ENCODE measurements at places on chromosomes 1 and 21.

GRCh38 chr1:219185486-219186117, 11.9 kb downstream of the LYPLAL1 start:
- DNase-seq = no peak

DNA sequence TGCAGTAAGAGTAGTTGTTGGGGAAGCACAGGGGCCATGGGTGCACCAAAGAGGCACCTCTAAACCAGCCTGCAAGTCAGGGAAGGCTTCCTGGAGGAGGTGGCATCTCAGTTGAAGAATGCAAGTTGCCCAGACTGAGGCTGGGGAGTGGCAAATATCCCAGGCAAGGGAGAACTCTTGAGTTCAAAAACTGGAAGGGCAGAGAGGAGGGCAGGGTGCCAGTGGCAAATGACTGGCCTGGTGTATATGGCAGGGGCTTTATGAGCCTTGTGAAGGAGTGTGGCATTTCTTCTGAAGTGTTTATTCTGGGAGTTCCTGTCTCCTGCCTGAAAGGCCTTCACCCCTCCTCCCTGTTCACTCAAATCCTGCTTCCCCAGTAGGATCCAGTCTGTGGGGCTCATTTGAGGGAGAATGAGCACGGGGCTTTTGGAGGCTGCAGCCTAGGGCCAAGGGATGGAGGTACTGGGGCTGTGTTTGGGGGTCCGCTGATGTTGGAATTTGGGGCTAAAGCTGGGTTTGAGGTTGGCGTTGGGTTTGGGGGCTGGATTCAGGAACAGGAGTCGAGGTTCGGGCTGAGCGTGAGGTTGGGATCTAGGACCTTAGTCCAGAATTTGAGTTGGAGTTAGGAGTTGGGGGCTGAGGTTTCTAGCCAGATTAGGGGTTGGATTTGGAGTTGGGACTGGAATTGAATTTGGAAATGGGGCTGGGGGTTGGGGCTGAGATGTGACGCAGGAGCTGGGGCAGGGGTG, at the start of gene TMEM125:
Gene TMEM125 (plus strand): TSS at position 357 of the 749 bp plus-strand sequence. CDS start 2,740 bp downstream, outside the sequence.
- DNase-seq = no peak

DNA sequence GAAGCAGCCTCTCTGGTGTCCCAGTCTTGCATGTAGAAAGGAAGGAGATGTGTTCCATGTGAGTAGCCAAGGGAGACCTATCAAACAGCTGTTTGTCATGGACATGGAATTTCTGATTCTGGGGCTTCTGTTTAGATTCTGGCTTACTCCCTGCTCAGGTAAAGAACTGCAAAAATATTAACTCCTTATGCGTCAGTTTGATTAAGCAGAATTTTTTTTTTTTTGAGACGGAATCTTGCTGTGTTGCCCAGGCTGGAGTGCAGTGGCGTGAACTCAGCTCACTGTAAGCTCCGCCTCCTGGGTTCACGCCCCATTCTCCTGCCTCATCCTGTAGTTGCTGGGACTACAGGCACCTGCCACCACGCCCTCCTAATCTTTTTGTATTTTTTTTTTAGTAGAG, 6.8 kb downstream of the ARV1 start:
- DNase-seq = no peak

- DNase-seq = no peak
Observed at GRCh38 chr1:179921472-179921871, 33.1 kb upstream of the CEP350 start.

- no peak for DNase-seq
Observed at GRCh38 chr1:76782809-76783208, 84.5 kb upstream of the ST6GALNAC5 start.

GRCh38 chr1:175885326-175885725, 141.9 kb upstream of the TNR start:
- peak; percentile 7 for DNase-seq

- no peak for DNase-seq
Observed at GRCh38 chr1:32357614-32358013, 4.7 kb downstream of the FAM229A start.

- DNase-seq = no peak
Observed at GRCh38 chr1:11707621-11708276, 16.2 kb downstream of the DRAXIN start.

DNA sequence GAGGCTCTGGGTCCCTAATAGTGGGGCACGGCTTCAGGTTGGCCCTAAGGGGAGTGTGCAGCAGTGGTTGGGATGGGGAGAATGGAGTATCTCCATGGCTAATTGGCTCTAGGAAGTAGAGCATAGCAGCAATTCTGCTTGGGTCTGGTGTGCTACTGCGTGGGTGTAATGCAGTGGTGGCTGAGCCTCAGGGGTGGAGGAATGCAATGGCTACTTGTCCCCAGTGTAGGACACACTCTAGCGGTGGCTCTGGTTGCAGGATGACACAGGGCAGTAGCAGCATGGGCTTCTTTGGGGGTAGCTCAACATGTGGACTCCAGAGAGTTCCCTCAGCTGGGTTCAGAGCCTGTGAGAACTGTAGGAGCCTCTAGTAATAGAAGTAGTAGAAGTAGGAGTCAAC, 91.2 kb upstream of the FAM78B start:
- no peak for DNase-seq

- no peak for DNase-seq
Observed at GRCh38 chr1:19115082-19115808, 94.8 kb downstream of the UBR4 start.

DNA sequence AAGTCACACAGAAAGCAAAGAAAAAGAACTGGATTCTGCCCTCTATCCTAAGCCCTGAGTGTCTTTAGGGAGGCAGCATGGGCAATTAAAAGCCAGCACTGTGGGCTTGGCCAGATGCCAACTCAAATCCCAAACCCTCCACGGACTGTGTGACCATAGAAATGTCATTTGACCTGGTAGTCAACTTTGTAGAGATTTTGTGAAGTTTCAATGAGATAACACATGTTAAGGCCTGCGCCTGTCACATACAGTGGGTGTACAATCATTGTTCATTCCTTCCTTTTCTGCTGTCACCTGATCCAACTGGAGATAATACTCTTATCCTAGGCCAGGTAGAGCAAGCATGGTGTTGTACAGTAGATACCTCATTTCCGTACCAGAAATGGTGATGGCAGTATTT, 54.2 kb downstream of the TMEM53 start:
- DNase-seq = no peak

DNA sequence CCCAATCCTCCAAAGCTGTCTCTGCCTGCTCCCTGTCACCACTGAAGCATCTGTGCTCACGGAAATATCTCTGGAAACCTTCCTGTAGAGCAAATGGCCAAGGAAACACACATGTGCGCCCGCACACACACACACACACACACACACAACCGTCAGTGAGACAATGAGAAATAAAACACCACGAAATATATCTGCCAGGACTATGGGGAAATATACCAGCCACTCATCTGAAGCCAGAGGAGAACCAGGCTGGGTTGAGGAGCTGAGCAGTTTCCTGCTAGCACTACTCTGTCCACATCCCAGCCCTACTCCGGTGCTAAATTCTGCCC, 25.1 kb upstream of the PLXNA2 start:
- DNase-seq = no peak

- no peak for DNase-seq
Observed at GRCh38 chr1:183769956-183770815, 34.7 kb upstream of the RGL1 start.

DNA sequence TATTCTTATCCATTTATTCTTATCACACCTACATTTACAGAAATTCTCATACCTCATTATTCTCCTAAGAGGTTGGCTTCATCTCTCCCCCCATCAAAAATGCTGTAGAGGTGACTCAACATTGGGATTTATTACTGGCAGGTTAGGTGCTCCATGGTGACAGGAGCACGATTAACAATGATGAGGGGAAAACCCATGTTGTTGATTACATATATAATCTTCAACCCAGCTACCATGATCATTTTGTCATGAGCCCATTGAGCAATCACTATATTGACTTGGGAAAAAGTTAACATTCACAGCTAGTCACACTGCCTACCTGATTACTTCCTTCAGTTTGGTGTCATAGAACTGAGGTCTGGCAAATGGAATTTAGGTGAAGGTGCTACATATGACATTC, 712.1 kb upstream of the CHRM3 start:
- no peak for DNase-seq

GRCh38 chr21:38039841-38040240, 123.6 kb upstream of the KCNJ6 start:
- DNase-seq = no peak

GRCh38 chr1:171814692-171815091, 26.6 kb upstream of the DNM3 start:
- DNase-seq = no peak

GRCh38 chr1:172755099-172755498, 96.2 kb downstream of the FASLG start:
- no peak for DNase-seq

- no peak for DNase-seq
Observed at GRCh38 chr1:7279769-7280168, 491.3 kb upstream of the VAMP3 start.

DNA sequence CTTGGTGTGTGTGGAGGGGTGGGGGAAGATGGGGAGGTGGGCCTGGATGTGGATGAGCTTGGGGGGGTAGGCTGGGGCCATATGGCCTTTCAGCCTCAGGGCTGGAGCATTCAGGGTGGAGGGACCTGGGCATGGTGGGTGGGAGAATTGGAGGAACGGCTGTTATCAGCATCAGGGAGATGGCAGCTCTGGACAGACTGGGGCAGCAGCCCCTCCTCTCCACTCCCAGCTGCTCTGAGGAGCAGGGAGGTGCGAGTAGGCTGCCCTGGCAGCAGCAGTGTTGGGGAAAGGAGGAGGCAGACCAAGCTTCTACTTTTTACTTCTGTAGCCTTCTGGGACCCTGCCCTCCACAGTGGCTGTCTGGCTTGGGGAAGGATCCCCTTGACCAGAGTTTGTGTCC, 10.2 kb downstream of the PPFIA4 start:
- no peak for DNase-seq

DNA sequence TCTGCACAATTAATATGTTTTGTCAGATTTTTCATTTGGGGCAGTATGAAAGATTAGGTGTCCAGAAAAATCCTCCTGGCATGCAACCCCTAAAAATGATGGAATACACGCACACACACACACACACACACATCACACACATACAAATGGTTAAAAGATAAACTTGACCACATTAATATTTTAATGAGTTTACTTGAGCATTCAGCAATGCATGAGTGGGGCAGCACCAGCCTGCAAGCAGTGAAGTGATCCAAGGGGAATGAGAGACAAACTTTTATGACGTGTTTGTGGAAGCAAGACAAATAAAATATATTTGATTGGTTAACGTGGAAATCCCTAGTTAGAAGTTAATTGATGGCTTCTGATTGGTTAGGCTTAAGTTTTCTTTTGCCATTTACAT, 29.1 kb upstream of the SOAT1 start:
- DNase-seq = no peak

- no peak for DNase-seq
Observed at GRCh38 chr1:26084091-26084561, 16.7 kb upstream of the TRIM63 start.

DNA sequence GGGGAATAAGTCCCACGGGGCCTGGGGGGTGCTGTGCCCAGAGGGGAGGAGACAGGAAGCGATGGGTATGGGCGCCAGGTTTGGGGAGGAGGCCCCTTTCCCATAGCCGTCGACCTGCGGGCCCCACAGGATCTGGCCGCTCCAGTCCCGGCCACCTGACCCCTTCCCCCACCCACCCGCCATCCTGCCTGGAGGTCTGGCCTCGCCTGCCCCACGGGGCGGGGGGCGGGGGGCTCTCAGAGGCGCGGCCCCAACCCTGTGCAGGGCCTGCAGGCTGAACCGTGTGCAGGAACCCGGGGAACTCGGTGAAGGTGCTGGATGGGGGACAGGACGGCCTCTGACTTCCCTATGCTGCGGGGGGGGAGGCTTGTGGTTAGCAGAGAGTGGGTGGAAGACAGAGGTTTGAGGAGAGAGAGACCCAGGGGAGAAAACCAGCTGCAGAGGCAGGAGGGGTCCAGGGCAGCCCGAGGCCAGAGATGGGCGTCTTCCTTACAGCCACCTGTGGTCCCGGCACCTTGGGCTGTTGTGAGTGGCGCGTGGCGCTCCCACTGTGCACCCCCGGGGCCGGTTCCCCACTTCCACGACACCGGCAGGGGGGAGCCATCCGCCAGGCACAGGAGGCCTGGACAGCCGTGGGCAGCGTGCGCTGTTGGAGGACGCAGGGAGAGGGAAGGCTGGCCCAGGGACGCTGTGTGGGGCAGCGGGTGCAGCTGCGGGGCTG, 2.5 kb upstream of the TNFRSF18 start:
- no peak for DNase-seq

DNA sequence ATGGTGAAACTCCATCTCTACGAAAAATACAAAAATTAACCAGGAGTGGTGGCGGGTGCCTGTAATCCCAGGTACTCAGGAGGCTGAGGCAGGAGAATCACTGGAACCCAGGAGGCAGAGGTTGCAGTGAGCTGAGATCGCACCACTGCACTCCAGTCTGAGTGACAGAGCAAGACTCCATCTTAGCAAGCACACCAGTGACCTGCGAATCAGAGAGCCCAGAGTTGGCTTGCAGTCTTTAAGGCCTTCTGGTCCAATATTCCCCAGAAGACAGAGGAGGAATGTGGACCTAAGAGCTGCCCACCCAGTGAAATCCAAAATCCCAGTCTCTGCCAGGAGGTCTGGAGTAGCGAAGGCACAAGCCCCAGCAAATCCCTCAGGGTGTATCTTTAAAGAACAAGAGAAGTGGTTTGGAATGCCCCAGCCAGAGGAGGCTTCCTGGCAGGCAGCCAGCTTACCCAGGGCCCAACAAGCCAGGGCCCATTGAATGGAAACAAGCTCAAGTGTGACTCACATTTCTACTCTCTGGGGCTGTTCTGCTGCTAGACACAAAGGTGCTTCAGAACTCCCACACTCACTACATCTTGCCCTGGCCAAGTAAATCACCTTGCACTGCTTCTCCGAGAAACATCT, 23.9 kb downstream of the GPR161 start:
- DNase-seq = peak; percentile 52

- no peak for DNase-seq
Observed at GRCh38 chr1:87986130-87986866, 657.6 kb downstream of the LMO4 start.

DNA sequence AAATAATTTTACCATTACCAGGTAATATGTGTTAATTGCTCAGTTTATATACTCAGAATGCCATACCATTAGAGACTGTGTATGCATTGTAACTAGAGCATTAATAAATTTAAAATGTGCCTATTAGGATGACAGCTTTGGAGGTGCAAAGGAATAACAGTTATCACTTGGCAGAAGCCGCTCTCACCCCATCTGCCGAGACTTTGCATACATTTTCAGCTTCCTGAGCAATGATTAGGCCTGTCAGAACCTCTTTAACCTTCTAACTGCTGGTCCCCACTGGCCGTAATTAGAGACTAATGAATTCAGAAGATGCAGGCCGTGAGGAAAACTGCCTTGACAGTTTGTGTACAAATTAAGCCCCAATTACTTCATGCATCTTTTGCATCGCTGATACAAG, 158.0 kb upstream of the PROX1 start:
- no peak for DNase-seq

DNA sequence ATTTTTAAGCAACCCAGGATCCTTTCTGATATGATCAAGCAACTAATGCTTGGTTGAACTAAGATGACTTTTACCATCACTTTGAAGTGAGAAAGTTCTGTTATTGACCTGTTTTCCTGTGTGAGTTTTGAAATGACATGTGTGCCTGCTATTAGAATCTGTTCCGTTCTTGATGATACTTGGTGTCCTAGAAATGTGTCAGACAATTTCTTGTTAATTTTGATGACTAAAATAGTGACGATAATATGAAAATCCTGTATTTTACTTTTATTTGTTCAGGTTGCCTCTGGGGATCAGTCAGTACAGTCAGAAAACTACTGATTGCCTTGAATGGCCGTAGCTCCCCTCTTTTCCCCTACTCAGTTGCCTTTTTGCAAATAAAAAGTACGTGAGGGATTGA, 228.0 kb downstream of the RYR2 start:
- DNase-seq = no peak
